NCI-H1417 (cell line): ENCODE measurements at places on chromosomes 1 and 21.
A peak's percentile ranks its signal among the peaks of the same experiment; 100 is the strongest.

GRCh38 chr21:34282223-34282622 lies 81.6 kb upstream of the KCNE2 start:
- DNase-seq, result no peak

GRCh38 chr1:219806642-219807041 lies 121.7 kb downstream of the SLC30A10 start:
- DNase-seq, result no peak

- no peak for DNase-seq
Measured at GRCh38 chr1:55547405-55547804, 332.2 kb upstream of the USP24 start.

- DNase-seq, result no peak
Measured at GRCh38 chr1:225977937-225978748, 21.0 kb downstream of the SDE2 start.

GRCh38 chr1:116453481-116453880 lies 80.4 kb downstream of the ATP1A1 start:
- no peak for DNase-seq

DNA sequence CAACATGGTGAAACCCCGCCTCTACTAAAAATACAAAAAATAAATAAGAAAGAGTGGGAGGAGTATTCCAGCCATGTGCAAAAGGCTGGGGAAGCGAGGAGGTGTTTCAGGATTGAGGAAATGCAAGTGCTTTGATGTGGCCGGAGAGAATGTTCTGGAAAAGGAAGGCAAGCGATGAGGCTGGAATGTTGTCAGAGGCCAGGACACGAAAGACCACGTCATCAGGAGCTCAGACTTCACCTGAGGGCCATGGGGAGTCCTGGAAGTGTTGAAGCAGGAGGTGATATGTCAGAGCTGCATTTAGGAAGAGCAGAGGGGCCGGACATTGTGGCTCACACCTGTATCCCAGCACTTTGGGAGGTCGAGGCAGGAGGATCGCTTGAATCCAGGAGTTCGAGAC lies 10.9 kb upstream of the THEMIS2 start:
- no peak for DNase-seq

DNA sequence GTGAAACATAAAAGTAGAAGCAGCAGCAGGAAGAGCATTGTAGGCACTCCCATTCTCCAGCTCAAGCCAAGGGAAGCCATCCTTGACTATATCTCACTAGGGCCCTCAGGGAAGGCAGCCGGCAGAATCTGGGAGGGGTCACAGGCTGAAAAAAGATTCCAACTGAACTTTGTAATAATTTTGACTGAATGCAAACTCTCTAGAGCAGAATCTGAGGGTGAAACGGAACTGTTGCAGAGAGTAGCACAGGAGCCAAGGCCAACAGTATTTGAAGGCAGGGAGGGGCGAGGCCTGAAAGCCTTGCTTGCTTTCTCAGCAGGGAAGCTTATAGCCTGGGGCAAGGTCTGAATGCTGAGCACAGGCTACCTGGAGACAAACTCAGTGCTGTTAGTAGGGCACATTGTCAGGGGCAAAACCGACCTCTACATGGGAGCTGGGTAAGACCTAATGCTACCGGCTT lies 180.6 kb downstream of the COL24A1 start:
- DNase-seq, result peak; percentile 75

DNA sequence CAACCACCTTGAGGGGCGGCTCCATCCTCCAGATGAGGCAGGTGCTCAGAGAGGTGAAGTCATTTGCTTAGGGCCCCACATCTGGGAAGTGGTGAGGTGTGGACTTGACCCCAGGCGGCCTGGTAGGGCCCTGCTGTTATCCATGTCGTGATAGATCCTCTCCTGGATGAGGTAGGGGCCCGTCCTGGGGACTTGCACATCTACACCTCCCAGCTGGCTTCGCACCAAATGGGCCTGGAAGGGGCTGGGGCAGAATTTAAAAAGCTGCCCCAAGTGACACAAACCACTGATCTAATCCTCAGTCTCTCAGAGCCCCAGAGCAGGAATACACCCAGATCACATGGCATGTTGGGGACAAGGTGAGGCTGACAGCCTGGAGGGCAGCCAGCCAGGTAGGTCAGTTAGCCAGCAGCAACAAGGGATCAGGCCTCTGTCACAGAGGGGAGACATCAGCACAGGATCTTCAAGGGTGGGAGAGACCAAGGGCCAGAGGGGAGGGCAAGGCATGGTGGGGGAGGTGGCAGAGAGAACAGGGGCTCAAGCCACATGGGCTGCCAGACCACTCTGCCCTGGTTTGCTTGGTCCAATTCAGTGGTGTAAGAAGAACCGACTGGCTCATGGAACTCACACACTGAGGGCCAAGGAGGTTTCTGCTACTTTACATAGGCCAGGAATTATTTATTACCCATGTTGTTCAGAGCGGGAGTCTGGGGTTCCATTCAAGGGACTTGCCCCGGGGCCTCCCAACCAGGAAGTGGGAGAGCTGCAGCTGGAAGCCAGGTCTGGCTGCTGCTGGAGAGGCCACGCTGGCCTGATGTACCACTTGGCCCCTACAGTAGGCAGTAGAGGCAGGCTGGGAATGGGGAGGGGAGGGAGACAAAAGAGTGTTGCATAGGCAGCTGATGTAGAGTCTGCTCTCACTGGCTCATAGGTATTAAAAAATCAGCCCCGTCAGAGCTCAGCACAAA lies 12.1 kb downstream of the LRP8 start:
- no peak for DNase-seq

- no peak for DNase-seq
Measured at GRCh38 chr1:207072233-207072632, 16.4 kb upstream of the C4BPB start.

DNA sequence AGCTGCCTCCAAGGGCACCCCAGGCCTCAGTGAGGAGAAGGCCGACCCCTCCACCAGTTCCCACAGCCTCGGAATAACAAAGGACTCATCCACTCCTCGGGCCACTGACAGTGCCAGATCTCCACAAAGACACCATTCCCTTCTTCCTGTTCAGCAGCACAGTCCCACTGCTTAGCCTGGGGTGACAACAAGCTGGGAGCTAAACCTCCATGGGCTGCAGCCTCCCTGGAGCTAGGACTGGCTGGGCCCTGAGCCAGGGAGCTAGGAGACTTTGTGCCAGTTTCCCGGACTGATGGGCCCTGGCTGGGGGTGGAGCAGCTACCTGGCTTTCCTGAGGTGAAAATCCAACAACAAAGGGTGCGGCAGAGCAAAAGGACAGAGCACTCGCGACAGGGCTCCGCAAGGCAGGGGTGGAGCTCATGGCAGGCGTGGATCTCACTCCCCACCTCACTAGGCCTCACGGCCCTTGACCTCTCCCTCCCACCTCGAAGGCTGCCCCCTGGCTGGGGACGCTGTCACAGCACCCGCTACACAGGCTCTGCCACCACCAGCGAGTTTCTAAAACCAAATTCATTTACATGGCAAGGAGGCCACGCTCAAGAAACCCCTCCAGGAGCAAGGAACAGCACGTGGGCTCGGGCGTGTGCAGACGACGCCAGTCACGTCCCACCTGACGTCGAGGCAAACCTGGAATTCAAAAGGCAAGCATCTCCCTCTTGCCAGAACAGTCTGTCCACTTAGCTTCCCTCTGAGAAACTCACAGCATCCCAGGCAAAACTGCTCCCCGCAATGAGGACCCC lies 13.8 kb downstream of the SLC35E2B start:
- no peak for DNase-seq

DNA sequence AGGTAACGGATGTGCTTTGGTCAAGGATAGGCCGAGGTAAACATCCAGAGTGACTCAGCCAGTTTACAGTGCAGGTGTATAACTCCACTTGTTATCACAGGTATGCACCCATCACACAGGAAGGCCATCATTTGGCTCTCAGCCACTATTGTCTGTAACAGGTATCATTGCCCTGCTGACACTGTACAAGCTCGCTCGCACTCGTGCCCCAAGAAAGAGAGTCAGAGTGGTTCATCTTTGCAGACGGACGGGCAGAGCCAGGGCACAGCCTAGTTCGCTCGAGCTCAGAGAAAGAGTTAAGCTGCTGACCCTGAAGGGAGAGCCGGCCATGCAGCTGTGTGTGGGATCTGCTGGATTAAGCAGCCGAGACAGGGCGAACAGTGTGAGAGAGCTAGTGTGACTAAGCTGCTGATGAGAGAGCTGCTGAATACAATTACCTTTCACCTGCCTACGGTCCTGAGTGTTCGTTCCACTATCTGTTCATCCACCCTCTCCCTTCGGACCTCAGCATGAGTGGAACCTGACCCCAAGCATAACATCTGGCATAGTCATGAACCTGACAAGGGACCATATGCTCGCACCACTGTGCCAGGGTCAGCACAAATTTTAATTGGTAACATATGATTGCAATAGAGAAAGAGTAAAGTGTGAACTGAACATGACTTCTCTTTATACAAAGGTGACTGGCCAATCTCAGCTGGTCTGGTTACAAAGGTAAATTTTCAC lies 27.0 kb upstream of the LYPD8 start:
- no peak for DNase-seq

- no peak for DNase-seq
Measured at GRCh38 chr21:36533468-36533848, 53.5 kb upstream of the CLDN14 start.

GRCh38 chr1:95655321-95656020 lies 421.5 kb downstream of the RWDD3 start:
- DNase-seq, result no peak

- DNase-seq, result no peak
Measured at GRCh38 chr1:161121042-161121650, 3.2 kb downstream of the NIT1 start.

GRCh38 chr21:31409831-31410487 lies 65.9 kb upstream of the TIAM1 start:
- DNase-seq, result no peak

DNA sequence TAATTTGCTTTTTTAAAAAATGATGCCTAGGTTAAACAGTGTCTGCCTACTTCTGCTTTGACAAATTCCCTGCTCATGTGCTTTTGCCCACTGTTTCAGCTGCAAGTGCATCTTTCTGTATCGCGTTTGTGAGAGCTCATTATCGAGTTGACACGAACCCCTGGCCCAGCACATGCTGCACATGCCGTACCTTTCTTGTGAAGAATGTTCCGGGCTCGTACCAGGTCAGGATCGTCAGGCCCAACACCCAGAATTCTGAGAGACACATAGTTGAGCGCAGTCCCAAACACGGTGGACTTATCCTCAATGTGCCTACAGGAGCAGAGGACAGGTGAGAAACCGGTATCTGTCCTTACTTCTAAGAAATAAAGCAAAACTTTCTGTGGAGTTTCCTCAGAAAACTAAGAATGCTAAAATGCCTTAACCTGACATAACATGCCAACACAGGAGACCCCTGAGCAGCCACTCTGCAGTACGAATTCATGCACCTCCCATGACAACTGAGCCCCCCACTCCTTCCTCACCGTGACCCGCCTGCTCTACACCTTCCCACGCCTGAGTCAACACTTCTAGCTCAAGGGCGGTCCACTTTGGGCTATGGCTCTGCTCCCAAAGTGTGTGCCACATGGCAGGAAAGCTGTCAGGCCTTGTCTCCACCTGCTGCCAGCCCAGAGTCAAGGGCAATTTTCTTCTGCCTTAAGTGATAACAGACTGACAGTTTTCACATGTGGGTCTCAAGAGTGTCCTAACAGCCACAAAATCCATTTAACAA lies 6.7 kb downstream of the LSS start:
- no peak for DNase-seq

GRCh38 chr1:98402860-98403259 lies 258.7 kb upstream of the SNX7 start:
- DNase-seq, result no peak

DNA sequence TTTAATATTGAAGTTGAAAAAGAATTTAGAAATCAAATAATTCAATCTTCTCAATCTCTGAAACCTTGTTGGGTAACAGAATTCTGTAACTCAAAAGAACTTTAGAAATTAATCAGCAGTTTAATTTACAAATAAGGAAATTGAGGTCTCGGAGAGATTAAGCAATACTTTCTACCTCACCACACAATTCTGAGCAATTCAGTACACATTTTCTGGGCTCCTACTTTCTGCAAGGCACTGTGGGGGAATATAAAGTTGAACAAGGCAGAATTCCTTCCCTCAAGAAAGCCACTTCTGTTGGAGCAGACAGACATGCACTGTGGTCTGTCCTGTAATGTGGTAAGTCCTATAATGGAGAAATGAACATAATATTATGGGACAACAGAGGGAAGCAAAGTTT lies 47.7 kb downstream of the MEF2D start:
- no peak for DNase-seq

DNA sequence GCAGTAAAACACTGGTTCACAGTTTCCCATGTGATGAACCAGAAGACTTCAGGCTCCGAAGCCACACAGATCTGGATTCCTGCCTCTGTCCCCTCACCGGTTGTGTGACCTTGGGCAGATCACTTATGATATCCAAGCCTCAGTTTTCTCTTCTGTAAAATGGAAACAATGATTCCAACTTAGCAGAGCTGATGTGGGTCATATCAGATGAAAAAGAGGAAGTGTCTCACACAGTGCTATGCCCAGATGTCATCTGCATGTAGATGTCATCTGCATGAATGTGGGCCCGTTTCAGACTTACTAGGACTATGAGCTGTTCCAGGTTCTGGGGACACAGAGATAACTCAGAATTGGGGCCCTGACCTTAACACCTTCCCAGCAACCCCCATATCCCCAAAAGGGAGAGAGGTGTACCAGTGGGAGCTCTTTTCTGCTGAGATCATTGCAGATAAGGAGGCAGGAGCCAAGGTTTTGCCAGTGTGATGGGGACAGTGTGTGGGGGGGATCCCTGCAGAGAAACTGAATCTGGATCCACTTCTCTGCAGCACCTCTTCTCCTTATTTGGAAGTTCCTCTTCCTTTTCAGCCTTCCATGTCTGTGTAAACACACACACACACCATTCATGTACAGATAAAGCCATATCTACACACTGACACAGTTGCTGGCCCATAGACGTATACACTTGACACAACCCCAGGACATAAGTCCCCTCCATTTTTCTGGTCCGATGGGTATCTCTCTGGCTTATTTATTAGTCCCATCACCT lies 5.0 kb upstream of the ADGRB2 start:
- no peak for DNase-seq

DNA sequence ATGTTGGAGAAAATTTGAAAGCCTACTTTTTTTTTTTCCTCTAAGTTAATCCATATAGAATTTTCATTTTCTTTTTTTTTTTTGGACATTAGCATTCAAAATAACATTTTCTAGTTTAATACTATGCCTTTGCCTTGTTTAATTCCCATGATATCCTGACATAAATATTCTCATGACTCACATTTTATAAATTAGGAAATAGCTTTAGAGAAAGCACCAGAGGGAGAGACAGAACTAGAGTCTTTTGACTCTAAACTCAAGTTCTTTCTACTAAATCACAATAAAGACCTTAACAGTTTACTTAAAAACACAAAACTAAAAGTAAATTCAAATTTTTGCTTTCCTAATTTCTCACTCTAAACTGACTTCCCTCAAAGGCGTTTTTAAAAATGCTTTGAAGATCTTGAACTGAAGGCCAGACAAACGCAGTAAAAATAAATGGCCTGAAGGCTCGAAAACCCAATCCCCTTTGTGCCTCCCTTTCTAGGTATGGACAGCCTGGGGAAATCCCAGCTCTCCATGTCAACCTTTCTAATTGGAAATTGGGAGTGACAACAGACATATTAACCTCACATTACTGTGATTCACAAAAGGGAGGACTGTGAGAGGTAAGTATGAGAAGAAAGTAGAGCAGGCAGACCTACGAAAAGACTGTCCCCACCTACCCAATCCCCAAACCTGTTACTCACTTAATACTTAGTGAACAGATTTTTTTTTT lies 104.6 kb downstream of the ENAH start:
- no peak for DNase-seq
